Ecto neural progenitor cell (in vitro differentiated cells): ENCODE measurements at places on chromosomes 5 and 9.

DNA sequence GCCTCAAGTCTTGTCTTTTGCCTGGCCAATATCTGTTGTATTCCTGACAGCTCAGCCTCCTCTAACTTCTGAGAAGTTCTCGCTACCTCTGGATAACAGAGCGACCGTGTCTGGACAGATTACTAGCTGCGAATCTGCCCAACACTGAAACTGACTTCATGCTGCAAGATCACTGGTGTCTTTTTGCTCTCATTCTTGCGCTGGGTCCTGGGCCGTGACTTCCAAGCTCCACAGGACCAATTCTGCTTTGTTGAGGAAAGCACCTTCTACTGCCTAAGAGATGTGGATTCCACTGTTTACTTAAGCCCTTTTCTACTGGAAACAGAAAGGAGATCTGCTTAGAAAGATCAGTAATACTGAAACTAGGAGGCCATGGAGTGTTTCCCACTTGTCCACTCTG, 978.8 kb upstream of the DMAC1 start:
- DNase-seq = no peak

GRCh38 chr5:169814522-169814921, 165.8 kb downstream of the INSYN2B start:
- no peak for DNase-seq

GRCh38 chr5:142495531-142495930, 170.7 kb upstream of the SPRY4 start:
- no peak for DNase-seq

- peak; percentile 66 for DNase-seq
These were observed 1.2 kb downstream of the FBXL17 start for GRCh38 chr5:108380531-108381349.

DNA sequence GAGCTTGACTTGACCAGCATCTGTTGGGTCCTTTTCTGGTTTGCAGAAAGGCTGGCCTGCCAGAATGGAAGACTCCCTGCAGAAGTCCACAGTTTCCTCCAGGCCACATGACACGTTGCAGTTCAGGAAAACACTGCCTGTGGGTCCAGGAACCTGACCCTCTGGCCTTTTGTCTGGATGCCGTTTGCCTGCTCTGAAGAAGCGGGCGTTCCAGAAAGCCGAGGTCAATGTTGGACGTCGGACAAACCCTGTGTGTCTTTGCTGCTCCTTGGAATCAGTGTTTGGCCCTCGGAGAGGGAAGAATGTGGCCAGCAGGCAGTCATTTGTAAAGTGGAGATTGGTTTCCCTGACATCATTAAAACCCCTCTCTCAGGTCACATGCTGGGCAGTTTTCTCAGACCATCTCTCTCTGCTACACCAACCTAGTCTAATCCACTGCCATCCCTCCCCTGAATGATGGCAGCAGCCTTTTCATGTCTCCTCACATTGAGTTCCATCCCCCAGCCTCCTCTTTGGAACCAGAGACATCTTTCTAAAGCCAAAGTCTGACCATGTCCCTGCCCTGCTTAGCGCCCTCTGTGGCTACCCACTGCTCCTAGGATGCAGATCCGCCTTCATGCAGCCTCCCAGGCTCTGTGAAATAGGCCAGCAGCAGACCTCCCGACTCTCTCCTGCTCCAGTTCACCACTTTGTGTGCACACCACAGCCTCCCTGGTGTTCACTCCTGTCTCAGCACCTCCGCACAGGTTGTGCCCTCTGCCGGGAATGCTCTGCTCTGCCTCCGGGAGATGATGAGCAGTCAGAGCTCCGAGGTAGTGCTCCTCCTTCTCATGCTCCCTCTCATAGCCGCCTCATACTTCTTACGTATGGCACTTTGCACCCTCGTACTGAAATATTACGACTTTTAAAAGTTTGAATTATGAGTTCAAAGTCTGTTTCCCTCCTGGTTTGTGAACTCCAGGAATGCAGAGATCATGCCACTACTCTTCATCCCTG, 75.6 kb downstream of the RALGPS1 start:
- no peak for DNase-seq

GRCh38 chr5:91849069-91849468, 466.0 kb upstream of the ARRDC3 start:
- no peak for DNase-seq
